Suppressor macrophage treated with lipopolysaccharide for 4 hours (primary cell): ENCODE measurements at places on chromosomes 13 and 19.

- DNase-seq, result no peak
Observed at GRCh38 chr19:1718420-1719291, 34.6 kb upstream of the ONECUT3 start.

GRCh38 chr19:40251991-40252390, 25.5 kb upstream of the CCNP start:
- DNase-seq, result no peak

DNA sequence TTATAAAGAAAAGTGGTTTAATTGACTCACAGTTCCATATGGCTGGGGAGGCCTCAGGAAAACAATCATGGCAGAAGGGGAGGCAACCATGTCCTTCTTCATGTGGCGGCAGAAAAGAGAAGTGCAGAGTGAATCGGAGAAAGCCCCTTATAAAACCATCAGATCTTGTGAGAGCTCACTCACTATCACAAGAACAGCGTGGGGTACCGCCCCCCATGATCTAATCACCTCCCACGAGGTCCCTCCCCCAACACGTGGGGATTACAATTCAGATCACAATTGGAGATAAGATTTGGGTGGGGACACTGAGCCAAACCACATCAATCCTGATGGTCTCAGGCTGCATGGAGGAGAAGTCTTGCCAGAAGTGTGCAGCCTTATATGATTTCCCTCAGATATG, 26.0 kb downstream of the TM9SF2 start:
- DNase-seq, result peak; percentile 28

GRCh38 chr13:90882551-90882950, 464.9 kb upstream of the MIR17HG start:
- DNase-seq, result no peak

DNA sequence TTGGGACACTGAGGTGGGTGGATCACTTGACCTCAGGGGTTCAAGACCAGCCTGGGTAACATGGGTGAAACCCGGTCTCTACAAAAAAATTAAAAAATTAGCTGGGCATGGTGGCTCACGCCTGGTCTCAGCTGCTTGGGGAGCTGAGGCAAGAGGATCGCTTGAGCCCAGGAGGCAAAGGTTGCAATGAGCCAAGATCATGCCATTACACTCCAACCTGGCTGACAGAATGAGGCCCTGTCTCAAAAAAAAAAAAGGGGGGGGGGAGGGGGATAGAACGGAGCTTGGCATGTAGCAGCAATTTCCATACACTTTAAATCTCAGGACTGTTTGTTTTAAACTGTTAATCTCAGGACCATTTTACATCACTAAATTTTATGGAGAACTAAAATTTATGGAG, 2.2 kb downstream of the ACP7 start:
- DNase-seq, result no peak

DNA sequence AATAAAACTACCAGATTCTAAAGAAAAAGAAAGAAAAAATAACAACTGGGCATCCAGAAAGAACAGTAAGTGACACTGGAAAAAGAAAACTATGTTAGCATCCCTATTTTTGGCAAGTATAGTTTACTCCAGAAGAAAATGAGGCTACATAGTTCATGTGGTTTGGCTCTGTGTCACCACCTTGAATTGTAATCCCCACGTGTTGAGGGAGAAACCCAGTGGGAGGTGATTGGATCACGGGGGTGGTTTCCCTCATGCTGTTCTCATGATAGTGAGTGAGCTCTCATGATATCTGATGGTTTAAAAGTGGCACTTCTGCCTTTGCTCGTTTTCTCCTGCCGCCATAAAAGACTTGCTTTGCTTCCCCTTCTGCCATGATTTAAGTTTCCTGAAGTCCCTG, 76.9 kb downstream of the ITGBL1 start:
- peak; percentile 36 for DNase-seq

DNA sequence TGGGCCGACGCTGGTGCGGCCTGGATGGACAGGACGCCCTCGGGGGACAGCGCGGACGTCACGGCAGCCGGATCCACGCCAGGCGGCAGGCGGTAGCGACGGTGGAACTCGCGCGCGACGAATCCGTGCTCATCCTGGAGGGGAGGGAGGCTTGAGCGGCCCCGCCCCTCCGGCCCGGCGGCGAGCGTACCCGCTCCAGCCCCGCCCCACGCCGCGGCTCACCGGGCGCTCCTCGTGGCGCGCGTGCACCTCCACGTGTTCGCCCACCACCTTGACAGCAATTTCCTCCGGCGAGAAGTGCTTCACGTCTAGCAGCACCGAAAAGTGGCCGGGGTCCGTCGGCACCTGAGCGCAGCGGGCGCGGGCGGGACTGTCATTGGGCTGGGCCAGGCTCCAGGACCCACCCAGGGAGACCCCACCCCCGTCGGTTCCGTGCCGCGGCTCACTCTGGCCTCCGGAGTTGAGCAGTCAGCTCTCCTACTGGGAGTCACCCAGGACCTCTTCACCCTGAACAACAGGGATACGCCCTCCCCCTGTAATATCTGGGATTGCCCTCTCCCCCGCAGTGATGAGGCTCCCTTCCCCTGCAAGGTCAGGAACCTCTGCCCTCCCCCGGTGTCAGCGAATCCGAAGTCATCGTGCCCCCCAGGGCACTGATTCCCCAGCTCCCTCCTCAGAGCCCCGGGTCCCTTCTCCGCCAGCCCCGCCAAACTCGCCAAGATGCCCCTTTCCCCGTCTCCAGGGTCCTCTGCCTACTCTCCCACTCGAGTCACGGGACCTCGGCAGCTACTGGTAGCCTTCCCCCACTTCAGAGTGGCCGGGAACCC, 1.1 kb downstream of the HSPB6 start:
- no peak for DNase-seq

- no peak for DNase-seq
Observed at GRCh38 chr13:45374917-45375316, 33.9 kb upstream of the TPT1 start.

DNA sequence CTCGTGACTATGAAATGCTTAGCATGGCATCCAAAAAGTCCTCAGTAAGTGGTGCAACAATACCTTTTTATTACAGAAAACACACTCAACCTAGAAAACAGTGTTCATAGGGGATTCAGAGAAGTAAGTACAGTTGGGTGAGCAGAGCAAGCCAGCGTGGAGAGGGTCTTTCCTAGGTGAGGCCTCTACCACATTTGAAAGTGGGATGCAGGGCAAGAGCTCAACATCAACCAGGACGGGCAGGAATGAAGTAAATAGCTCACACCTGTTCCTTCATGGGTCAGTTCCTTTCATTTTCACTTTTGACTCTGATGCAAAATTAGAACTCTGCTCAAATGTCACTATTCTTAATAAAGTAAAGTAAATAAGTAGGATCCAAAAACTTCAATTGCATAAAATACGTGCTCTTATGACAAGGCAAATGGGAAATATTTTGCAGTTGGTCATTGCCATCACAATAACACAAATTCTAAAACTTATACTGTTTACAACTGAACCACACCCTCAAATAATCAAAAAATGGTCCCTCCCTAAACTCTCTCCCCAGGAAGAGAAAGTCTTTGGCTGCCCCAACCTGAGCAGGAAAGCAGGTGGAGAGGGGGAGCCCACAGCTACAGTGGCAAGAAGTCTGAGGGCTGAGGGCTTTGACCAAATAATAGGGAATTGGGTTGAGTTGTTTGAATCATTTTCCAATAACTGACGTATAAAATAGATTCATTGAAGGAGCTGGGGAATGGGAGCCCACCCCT, 20.2 kb downstream of the CHAMP1 start:
- no peak for DNase-seq

DNA sequence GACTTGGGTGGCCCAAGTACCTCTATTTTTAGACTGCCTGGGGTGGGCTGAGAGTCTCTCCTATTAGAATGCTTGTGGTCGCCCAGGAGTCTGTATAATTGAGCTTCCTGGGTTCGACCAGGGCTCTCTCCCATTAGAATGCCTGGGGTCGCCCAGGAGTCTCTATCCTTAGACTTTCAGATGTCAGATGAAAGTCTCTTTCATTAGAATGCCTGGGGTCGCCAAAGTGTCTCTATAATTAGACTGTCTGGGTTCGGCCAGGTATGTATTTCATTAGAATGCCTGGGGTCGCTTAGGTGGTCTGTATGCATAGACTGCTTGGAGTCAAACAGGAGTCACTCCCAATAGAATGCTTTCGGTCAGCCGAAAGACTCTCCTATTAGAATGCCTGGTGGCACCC, 1471.7 kb downstream of the UQCRFS1 start:
- DNase-seq, result no peak

DNA sequence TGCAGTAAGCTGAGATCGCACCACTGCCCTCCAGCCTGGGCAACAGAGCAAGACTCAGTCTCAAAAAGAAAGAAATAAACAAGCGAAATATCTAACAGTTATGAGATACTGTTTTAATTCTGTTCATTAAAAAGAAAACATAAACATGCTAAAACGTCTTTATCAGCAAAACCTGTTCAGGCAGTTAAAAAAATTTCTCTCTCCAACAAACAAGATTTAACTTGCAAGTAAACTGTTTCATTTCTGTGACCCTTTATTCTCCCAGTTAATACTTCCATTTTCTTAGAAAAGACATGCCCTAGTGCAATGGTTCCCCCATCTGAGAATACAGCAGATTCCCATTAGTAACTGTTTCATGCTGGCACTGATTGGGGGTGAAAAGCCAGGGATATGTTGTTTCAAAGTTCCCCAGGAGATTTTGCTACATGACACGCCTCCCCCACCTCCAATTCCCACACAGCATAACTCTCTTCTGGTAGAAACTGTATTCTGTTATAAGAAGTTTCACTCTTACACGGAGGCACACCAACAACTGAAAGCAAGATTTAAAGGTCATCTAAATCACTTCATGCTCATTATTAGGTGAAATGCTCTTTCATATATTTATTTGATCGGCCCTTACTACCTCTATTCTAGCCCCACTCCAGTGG, 24.4 kb downstream of the ELF1 start:
- DNase-seq, result peak; percentile 58

DNA sequence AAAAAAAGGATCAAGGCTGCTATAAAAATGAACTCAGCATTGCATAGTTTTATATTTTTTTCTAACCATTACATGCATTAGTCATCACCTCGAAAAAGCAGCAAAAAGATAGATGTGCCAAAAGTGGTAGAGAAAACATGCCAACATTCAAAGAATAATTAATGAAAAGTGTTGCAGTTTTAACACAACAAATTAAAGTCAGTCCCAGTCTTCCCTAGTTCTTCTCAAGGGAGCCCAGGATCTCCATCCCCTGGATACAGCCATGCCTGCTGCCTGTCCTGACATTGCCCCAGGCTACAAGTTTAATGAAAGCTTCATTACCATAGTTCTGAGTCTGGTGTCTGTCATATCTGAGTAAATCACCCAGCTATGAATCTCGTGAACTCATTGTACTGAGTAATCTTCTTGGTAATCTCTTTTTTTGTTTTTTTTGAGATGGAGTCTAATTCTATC, 116.6 kb upstream of the KLF12 start:
- DNase-seq, result no peak
